ENCODE measurements at places on chromosomes 2 and 18.

- no peak for DNase-seq
These were observed 111.0 kb downstream of the B3GNT2 start for GRCh38 chr2:62306751-62307468.

- DNase-seq, result no peak
These were observed 21.7 kb downstream of the MRPS5 start for GRCh38 chr2:95099910-95100309.

GRCh38 chr2:65527451-65528240 is 95.2 kb upstream of the SPRED2 start:
- DNase-seq, result no peak

DNA sequence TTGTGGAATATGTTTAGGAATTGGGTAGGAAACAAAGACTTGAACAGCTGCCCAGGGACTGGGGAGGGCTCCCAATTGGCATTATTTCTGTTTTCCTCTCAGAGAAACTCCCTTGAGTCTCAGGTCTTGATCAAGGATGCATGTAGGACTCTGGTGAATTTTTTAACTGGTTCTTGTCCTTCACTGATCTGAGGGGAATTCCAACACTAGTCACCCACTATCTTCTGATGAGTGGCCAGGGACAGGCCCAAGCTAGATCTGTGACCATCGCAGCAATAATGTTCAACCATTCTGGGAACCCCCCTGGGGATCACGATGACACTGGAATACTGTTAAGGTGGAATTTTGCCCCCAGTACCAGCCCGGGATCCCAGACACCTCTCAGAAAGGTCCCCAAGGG is 132.0 kb downstream of the SH3BP4 start:
- no peak for DNase-seq

DNA sequence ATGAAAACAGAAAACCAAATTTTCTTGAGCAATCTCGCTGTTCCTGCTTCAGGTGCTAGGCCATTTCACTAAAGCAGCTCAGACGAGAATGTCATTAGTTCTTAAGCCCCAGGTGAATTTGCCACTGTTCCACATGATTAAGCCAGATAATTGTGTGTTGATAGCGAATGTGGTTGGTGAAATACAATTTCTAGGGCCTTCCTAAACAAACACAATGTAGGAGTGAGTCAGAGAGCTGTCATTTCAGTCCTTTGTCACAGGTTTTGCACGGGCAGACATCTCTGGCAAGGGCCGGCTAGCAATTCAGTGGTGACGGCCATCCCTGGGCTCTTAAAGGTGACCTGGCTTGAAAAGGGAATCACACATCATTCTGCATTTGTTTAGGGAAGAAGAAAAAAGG is 170.7 kb downstream of the TMEM182 start:
- DNase-seq, result no peak

DNA sequence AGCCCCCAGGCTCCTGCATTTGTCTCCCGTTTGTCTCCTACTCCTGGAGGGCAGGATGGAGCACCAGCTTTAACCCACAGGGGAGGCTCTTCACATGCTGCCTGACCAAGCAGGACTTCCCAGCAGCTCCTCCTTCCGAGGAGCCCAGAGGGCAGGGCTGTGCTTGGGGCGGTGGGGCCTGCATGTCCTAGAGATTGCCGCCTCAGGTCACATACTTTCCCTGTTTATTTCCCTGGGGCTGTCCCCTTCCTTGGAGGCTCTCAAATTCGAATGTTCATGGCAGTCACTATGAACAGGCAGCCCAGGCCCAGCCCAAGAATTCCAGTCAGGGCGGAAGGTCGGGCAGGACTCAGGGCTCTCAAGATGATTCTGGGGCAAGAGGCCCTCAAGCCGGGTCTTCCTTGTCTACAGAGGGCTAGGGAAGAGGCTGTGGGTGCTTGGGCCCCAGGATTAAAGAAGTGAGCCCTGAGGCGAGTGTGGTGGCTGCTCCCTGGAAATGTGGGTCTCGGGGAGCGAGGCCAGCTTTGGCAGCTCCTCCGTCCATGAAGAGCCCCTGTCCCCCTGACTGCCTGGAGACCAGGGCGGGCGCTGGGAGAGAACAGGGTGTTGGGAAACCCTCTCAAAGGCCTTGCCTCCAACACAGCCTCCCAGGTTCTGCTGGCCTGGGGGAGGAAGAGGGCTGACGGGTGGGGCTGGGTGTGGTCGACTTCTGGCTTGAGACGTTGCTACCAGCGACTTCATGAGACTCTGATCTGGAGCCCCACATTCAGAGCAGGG is 48.9 kb upstream of the HPCAL1 start:
- DNase-seq, result no peak

DNA sequence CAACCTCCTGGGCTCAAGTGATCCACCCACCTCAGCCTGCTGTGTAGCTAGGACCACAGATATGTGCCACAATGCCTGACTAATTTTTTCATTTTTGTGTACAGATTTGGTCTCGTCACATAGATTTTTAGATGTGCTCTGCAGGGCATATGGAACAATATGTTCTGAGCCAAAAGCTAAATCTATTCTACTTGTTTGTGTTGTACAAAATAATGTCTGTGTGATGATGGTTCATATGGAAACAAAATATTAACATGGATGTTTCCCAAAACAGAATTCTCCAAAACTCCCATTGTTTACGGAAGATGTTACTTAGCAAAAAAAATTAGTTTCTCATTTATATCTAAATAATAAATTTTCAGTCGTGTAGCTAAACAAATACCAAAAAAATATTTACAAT is 12.6 kb upstream of the KLHL23 start:
- DNase-seq, result no peak

- no peak for DNase-seq
These were observed 50.6 kb downstream of the TTC21B start for GRCh38 chr2:165902934-165903333.

DNA sequence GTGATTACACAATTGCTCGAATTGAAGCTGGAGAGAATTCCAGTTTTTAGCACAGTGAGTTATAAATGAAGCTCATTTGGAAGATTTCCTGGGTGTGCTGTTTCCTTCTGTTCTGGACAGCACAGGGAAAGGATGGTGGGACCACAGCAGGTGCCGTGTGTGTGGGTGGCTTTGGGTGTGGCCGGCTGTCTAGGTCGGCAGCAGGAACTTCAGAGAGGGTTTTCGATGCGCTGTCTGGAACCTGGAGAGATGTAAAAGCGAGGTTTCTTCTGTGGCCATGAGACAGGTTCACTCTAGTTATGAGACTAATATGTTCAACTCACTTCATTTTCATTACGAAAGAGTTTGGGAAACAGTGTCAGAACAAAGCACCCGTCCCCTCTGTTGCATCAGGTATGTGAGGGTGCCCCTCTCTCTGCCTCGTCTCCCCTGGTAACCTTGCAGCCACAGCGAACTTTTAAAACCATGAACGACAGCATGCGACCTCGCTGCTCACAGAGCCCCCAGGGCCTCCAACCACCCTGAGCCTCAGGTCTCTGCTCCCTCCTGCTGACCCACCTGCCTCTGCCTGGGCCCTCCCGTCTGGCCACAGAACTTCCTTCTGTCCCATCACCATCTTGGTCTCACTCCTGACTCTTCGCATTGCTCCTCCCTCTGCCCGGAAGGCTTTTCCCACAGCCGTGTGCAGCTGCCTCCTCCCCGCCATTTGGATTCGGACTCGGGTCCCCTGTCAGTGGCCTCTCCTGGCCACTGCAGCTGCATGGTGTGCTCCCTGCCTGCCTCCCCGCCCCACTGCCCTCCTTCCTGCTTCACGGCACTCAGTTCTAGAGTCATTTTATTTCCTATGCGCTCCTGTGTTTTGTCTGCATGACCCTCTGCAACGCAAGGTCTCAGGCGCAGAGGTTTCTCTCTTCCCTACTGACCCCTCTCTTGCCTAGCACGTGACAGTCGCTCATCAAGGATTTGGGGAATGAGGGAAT is 151.2 kb downstream of the NDUFA10 start:
- peak; percentile 49 for DNase-seq

DNA sequence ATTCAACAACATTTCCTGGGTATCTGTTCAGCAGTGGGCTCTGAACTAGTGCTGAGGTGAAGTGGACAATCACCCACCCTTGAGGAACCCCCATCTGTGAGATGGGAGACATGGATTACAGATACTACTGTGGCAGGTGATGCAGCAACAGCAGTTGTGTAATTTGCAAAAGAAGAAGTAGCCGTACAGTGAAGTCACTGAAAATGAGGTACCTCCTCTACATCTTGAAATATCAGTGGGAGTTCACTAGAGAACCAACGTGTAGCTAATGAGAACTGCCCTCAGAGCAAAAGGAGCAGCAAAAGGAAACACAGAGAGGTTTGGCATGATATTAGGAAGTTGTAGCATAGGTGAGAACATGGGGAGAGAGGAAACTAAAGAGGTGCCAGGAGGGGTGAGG is 41.3 kb downstream of the VSNL1 start:
- DNase-seq, result no peak

- DNase-seq, result no peak
These were observed 179.9 kb upstream of the NCKAP5 start for GRCh38 chr2:133748007-133748700.

DNA sequence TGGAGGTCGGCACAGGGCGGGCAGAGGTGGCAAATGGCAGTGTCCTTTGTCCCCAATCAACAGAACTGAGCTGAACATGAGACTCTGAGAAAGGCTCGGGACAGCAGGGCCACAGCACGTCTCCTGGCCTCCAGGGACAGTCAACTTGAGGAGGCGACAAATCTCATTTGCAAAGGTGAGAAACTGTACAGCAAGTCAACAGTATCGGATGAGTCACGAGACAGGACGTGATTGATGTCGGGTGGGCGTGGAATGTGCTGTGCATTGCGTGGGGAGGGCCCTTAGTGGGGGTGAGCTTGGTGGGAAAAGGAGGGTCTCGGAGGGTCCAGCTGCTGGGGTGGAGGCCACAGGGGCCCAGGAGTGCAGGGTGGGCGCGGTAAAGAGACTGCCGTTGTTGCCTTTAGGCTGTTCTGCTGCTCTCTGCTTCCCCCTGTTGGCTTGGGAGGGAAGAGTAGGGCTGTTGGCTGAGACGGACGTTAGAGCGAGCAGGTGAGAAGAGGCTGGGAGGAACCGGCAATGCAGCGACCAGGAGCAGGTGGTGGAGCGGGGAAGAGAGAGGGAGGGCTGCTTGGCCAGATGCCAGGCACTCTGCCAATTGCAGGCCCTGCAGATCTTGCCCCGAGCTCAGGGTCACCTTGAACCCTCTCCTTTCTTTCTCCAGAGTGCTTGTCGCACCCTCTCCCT is 164.3 kb downstream of the BCL2 start:
- DNase-seq, result no peak

GRCh38 chr2:227415538-227416424 is 28.0 kb upstream of the SCYGR1 start:
- DNase-seq, result no peak

DNA sequence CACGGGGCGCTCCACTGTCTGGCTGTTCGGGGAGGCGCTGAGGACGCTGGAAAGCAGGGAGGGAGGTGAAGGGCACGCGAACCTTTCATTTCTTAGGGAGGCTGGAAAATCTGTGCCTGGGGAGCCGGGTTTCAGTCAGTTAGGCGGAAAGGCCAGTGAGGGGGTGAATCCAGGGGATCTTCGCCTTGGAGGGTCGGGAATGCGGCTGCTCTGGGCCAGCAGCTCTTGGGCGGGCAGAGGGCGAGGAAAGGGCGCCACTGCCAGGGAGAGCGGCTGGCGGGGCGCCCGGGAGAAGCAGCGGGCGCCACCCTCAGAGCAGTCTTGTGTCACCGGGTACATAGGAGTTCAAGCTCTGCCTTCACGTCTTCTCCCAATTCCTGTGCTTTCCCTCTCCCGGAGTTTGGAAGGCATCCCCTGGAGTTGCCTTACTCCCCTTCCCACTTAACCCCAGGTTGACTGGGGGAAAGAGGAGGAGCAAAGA is 1.4 kb downstream of the CCDC85A start:
- DNase-seq, result peak; percentile 68

DNA sequence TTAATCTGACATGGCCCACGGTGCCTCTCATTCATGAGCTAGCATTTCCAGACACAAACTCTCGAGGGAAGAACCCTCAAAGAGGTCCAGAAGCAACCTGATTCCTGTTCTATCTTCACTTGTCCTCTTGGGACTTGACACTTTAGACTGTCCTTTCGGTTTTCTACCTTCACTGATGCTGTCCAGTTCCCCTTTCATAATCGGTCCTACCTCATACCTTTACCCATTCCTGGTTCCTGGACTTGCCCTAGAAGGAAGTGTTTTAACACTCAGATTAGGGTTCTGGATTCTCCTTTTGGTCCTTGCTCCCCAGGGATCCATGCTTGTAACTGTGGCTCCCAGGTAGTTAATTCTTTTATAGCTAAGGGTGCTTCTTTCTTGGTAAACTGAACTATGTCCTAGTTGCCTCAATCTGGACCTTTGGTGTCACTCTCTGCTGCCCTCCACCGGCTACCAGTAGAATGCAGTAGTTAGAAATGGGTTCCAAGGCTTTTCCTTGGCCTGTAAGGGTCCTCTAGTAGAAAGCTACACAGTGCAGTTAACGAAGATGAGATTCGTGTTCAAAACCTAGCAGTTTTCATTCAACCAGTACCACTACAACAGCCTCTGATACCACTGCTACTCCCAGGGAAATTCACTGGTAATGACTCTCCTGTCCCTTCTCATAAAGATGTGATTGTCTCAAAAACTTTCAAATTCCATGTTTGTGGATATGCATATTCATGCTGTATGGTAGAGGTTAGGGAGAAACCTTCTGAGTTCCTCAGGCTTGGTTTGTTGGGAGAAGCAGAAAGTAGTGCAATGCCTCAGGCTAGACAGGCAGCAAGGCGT is 178.1 kb upstream of the CYP26B1 start:
- no peak for DNase-seq

GRCh38 chr2:201185863-201186262 is 2.9 kb downstream of the CASP10 start:
- DNase-seq, result no peak

DNA sequence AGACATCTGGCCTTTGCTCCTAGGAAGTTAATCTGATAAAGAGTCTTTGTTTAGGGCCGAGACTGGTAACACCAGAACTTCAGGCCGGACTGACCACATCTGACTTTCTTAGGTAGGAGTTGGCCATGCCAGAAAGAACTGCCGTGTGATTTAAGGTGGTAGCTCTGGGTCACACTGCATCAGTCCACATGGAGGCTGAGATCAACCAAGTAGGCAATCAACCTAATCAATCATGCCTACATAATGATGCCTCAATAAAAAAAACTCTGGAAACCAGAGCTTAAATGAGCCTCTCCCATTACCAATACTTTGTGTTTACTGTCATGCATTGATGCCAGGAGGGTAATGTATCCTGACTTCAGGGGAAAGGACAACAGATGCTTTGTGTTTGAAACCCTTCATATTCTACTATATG is 44.1 kb upstream of the ORC2 start:
- no peak for DNase-seq

DNA sequence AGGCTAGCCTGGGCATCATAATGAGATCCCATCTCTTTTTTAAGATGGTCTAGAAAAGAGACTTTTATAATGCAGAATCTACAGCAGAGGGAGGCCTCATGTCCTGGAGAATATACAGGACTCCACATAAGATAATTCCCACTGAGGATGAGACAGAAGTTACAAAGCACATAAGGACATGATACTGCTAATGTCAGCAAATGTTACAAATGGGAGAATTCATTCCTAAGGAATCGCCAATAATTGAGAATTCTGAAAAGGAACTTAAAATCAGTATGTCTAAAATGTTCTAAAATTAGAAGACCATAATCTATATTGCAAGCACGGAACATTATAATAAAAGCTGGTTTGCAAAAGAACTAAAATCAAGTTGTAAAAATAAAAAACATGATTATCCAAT is 131.6 kb upstream of the PKDCC start:
- DNase-seq, result no peak

- DNase-seq, result no peak
These were observed 16.0 kb upstream of the SERPINB3 start for GRCh38 chr18:63677500-63678225.

Measured in frontal cortex (tissue), 4 donors.